ENCODE measurements at places on chromosomes 6 and 20.

DNA sequence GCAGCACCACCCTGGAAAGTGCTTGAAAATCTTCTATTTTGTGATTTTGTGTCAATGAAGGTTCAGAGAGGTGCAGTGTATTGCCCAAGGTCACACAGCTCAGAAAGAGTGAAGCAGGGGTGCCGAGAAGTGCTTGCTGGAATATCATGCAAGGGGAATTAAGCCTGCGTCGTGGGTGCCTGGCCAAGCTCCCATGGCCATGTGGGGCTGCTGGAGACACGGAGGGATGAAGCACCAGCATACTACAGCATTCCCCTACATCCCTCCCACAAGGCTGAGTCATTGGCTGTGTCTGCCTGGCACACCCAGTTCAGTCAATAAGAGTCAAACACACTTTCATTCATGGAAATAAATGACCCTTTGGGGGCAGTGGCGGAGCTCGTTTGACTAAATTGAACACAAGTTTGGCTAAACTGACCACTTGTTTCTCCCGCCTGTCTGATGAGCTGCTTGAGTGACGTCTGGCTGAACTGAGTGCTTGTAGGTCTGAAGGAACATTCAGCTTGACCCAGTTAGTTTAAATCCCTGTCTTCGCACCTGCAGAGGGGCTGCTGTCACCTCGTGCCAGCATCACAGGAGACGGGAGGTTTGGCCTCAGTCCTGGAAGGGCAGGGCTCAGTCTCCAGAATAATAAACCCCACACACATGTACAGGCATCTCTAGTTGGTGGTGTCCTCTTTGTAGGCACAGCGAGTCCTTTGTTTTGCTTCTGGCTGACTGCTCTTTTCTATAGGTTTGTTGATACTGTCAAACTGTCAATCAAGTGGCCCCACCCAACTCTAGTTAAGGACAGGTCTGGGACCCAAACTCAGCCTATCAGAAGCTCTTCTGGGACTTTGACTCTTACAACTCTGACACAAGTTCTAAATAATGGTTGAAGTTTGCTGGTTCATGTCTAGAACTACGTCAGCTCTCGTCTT lies 8.4 kb upstream of the TGM2 start:
- peaks cover 10% of the 10 kb centered on the region for H3K4me1 ChIP-seq
- H3K27me3 ChIP-seq, result 0 out of 2 replicates have a peak, but pooled peaks cover 3% of the 10 kb centered on the region
- no peak for DNase-seq
- no peaks in the 10 kb centered on the region for H3K36me3 ChIP-seq
- no peak overlapping the region for H3K4me3 ChIP-seq
- no peak overlapping the region for H3K27ac ChIP-seq

GRCh38 chr6:100693249-100693927 lies 187.7 kb downstream of the ASCC3 start:
- no peak overlapping the region for H3K4me3 ChIP-seq
- no peaks in the 10 kb centered on the region for H3K27me3 ChIP-seq
- no peaks in the 10 kb centered on the region for H3K4me1 ChIP-seq

DNA sequence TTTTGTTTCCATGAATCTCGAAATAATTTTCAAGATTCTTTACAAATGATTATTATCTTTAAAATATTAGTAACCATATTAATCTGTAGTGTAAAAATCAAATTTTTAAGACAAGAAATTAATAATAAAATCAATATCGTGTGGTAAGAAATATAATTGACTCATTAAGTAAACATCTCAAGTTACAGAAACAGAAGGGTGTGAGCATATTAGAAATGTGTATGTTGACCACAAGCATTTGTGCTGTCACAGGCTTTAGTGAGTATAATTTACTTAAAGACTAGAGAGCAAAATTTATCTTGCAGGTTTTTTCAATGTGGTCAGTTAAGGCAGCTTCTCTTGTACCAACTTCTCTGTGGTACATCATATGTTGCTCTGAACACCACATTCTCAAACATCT lies 566.5 kb upstream of the IRAK1BP1 start:
- H3K36me3 ChIP-seq, result no peaks in the 10 kb centered on the region
- no peak for DNase-seq
- H3K4me1 ChIP-seq, result no peaks in the 10 kb centered on the region
- H3K27ac ChIP-seq, result no peak overlapping the region
- no peak overlapping the region for H3K4me3 ChIP-seq
- H3K27me3 ChIP-seq, result no peaks in the 10 kb centered on the region

DNA sequence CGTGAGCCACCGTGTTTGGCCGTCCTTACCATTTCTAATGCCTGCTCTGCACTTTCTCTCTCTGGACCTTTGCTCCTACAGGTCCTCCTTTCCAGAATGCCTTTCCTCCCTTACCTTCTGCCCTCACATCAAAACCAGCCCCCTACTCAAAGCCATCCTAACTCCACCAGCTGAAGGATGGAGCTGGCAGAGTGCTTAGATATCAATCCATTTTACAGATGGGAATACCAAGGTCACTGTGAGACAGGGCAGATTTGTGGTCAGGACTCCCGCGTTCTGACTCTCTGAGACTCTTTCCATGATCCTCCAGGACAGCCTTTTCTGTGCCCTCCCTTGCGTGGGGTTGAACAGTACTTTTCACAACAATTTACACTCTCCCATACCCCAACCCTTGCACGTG lies 41.7 kb upstream of the SCRT2 start:
- H3K4me1 ChIP-seq, result no peaks in the 10 kb centered on the region
- H3K27ac ChIP-seq, result no peak overlapping the region
- DNase-seq, result no peak
- H3K27me3 ChIP-seq, result peaks cover 33% of the 10 kb centered on the region
- H3K36me3 ChIP-seq, result no peaks in the 10 kb centered on the region

DNA sequence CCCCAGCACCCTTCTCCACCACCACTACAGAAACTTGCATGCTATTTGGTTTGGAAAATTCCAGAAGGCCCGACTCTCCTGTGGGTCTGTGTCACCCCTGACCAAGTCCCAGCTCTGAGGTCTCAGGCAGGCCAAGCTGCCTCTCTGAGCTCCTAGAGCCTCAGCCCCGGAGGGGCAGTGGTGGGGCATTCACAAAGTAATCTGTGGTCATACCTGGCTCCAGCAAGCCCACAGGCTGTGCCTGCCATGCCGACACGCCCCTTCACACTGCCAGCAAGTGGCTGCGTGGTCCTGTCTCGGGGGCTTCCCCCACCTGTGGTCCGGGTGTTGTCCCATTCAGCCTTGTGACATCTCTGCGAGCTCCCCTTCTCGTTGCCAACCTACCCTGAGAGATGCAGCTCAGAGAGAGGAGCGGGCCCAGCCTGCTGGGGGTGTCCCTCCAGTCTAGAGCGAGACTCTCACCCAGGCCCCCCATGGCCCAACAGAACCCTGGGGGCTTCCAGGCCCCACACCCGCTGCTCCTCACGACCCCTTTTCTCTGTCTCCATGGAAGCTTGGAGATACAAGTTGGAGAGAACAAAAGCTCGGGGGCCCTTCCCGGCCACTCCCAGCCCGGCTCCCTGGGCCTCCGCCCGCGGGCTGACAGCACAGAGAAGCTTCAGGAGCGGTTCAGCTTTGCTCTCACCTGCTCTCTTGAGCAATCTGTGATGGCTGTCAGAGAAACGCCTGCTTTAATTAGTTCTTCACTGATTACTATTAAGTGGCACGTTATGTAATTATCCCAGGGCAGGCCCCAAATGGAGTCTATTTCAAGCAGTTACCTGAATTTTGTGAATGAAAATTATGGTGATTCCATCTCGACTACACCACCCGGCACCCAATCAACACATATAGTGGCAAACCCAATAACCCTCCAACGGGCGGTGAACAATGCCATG lies 147.7 kb upstream of the PHACTR3 start:
- H3K27ac ChIP-seq, result no peak overlapping the region
- H3K36me3 ChIP-seq, result no peaks in the 10 kb centered on the region
- no peaks in the 10 kb centered on the region for H3K4me1 ChIP-seq
- no peak for DNase-seq
- peaks cover 87% of the 10 kb centered on the region for H3K27me3 ChIP-seq

GRCh38 chr20:54848984-54849538 lies 373.7 kb downstream of the DOK5 start:
- no peak overlapping the region for H3K27ac ChIP-seq
- no peak overlapping the region for H3K4me3 ChIP-seq
- no peaks in the 10 kb centered on the region for H3K36me3 ChIP-seq
- H3K27me3 ChIP-seq, result no peaks in the 10 kb centered on the region
- H3K4me1 ChIP-seq, result no peaks in the 10 kb centered on the region

DNA sequence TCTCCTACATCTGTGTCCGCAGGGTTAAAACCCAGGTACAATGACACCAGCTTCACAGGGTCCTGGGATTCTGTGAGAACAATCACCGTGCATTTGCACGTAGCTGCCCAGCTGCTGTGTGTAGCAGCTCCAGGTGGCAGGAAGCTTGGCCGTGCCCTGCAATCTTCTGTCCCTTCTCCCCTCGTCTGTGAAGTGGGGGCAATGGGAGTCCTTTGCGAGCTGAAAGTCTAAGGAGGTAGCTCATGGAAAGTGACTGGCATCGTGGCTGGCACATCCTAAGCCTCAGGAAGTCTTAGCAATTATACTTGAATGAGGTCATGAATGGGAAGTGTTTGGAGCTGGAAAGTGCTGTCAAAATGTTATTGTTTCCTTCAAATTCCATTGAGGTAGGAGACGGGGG lies 137.1 kb downstream of the SMOC2 start:
- no peaks in the 10 kb centered on the region for H3K36me3 ChIP-seq
- DNase-seq, result no peak
- H3K4me1 ChIP-seq, result no peaks in the 10 kb centered on the region
- H3K27me3 ChIP-seq, result no peaks in the 10 kb centered on the region
- H3K27ac ChIP-seq, result no peak overlapping the region
